ENCODE measurements at places on chromosomes 6 and 20.

- no peak overlapping the region for H3K27ac ChIP-seq
- no peaks in the 10 kb centered on the region for H3K27me3 ChIP-seq
- H3K4me3 ChIP-seq: no peak overlapping the region
- DNase-seq: no peak
Observed at GRCh38 chr20:40582531-40582930, 106.5 kb downstream of the MAFB start.

DNA sequence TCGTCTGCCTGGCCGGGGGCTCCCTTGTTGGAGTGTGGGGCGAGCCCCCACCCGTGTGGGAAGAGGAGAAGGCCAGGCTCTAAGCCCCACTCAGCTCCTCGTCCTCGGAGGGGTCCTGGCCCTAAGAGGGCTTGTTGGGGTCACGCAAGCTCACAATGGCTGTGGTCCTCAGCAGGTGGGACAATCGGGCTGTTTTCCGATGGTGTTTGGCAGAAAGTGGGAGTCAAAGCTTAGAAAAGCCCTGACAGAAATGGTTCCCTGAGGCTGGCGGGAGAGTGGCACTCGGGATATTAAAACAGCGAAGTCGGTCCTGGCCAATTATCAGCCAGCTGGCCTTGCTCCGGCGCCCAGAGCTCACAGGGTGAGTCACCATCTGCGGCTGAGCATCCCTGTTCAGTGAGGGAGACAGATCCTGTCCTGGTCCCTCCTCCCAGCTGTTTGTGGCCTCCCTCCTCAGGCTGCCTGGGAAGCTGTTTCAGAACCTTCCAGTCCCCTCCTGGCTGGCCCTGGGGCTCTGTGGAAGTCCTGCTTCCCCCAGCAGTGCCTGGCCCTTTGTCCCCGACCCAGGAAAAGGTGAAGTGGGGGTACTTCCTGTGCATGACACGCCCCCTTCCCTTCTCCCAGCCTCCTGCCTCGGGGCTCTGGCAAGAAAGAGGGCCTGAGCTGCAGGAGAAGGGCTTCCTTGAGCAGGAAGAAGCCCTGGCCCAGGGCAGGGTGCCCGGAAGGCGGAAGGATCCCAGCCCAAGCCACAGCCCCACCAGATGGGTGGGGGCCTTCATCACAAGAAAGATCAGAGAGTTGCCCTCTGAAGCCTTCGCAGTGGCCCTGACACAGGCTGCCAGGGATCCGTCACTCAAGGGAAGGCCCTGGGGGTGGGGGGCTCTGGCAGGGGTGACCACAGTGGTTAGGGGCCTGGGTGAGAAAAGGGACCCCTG lies 53.6 kb upstream of the BHLHE23 start:
- DNase-seq: peak; percentile 51
- no peak overlapping the region for H3K27ac ChIP-seq
- no peaks in the 10 kb centered on the region for H3K36me3 ChIP-seq
- H3K4me3 ChIP-seq: no peak overlapping the region
- H3K27me3 ChIP-seq: peaks cover 44% of the 10 kb centered on the region
- H3K4me1 ChIP-seq: no peaks in the 10 kb centered on the region

DNA sequence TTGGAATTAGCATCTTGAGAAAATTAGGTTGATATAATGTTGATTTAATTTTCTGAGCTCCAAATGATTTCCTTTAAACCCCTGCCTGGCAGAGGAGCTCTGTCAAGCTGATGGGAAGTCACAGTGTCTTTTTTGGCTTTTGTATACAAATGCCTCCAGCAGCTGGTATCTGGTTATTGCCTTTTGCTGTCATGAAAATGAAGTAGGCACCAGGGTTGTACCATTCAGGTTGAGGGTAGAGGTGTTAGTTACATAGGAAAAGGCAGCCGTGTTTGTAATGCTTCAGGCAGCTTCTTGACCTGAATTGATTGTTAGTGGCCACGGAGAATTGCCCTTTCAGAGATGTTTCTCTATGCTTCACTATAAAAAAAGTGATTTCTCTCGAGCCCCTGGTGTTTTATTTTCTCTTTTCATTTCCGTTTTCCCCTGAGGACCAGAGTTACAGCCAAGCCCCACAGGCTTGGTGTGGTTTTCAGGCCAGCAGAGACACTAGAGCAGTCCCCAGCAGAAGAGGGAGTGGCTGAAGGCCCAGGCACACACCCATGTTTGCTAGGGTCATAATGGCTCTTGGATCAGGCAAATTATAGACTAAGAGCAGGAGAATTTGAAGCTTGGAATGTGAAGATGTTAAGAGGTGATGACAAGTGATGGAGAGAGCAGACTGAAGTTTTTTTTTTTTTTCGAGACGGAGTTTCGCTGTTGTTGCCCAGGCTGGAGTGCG lies 21.6 kb downstream of the CMTR1 start:
- no peaks in the 10 kb centered on the region for H3K27me3 ChIP-seq
- H3K27ac ChIP-seq: no peak overlapping the region
- H3K4me1 ChIP-seq: peaks cover 11% of the 10 kb centered on the region

GRCh38 chr6:29259721-29260120 lies 41.8 kb upstream of the OR14J1 start:
- DNase-seq: no peak
- no peak overlapping the region for H3K27ac ChIP-seq
- no peak overlapping the region for H3K4me3 ChIP-seq
- H3K27me3 ChIP-seq: no peaks in the 10 kb centered on the region
- no peaks in the 10 kb centered on the region for H3K36me3 ChIP-seq

DNA sequence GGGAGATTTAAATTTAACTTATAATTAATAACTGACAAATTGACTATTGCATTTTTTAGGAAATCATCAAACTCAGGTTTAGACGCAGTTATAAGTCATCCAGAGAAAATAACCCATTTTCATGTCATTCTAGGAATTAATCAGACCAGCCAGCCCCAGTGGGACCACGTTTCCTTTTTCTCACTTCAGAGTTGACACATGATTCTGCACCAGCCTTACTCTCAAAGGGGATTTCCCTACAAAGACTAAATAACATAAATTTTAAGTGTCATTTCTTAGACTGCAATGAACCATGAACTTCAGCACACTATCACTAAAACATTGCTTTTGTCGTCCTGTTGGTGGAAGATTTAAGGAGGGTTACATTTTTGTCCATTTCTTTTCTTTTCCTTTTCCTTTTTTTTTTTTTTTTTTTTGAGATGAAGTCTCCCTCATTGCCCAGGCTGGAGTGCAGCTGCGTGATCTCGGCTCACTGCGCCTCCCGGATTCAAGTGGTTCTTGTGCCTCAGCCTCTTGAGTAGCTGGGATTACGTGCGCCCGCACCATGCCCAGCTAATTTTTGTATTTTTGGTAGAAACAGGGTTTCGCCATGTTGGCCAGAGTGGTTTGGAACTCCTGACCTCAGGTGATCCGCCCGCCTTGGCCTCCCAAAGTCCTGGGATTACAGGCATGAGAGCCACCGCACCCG lies 3.6 kb downstream of the IPCEF1 start:
- H3K27me3 ChIP-seq: no peaks in the 10 kb centered on the region
- no peak overlapping the region for H3K27ac ChIP-seq
- no peak for DNase-seq
- H3K4me1 ChIP-seq: peaks cover 13% of the 10 kb centered on the region
- no peaks in the 10 kb centered on the region for H3K36me3 ChIP-seq

GRCh38 chr6:125701354-125701668 lies 48.1 kb upstream of the HEY2 start:
- DNase-seq: no peak
- no peaks in the 10 kb centered on the region for H3K27me3 ChIP-seq
- H3K36me3 ChIP-seq: no peaks in the 10 kb centered on the region
- H3K4me3 ChIP-seq: no peak overlapping the region
- no peaks in the 10 kb centered on the region for H3K4me1 ChIP-seq

- H3K36me3 ChIP-seq: no peaks in the 10 kb centered on the region
- no peaks in the 10 kb centered on the region for H3K27me3 ChIP-seq
- no peak for DNase-seq
- H3K4me3 ChIP-seq: no peak overlapping the region
- no peak overlapping the region for H3K27ac ChIP-seq
- H3K4me1 ChIP-seq: peaks cover 36% of the 10 kb centered on the region
Observed at GRCh38 chr6:53306819-53307347, 41.9 kb downstream of the ELOVL5 start.

GRCh38 chr20:63071541-63072181 lies 64.9 kb upstream of the BHLHE23 start:
- H3K4me3 ChIP-seq: no peak overlapping the region
- H3K27me3 ChIP-seq: peaks cover 49% of the 10 kb centered on the region
- no peak for DNase-seq
- H3K4me1 ChIP-seq: no peaks in the 10 kb centered on the region
- no peaks in the 10 kb centered on the region for H3K36me3 ChIP-seq

- no peaks in the 10 kb centered on the region for H3K27me3 ChIP-seq
- peak; percentile 92 for DNase-seq
- no peaks in the 10 kb centered on the region for H3K36me3 ChIP-seq
- peak overlapping the region; percentile 2 for H3K4me3 ChIP-seq
Observed at GRCh38 chr6:85126485-85127167, 323.3 kb upstream of the NT5E start.

- peaks cover 6% of the 10 kb centered on the region for H3K27me3 ChIP-seq
- no peaks in the 10 kb centered on the region for H3K36me3 ChIP-seq
- no peak overlapping the region for H3K4me3 ChIP-seq
- H3K4me1 ChIP-seq: peaks cover 11% of the 10 kb centered on the region
- no peak overlapping the region for H3K27ac ChIP-seq
Observed at GRCh38 chr6:221531-222349, 70.5 kb upstream of the DUSP22 start.

DNA sequence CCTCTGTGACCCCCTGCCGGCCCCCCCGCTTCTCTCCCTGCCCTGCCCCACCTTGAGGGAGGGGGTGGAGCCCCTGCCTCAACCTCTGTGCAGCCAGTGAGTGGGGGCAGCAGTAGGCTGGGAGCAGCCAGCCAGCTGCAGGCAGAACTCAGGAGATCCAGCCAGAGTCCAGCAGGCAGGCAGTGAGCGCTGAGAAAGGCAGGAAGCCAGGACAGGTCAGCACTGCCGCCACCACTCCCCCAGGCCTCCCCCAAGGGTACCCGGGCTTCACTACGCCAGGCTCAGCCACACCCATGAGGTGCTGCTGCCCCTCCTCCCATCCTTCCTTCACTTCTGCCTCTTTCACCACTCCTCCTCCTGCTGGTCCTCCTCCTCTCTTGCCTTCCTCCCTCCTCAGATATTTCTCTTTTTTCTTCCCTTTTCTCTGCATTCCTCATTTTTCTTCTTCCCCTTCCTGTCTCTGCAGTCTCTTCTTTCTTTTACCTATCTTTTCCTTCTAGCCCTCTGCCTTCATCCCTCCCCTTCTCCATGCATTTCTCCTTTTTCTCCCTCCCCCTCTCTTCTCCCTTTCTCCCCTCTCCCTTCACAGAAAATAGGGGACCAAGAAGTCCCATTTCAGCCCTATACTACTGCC lies 11.5 kb downstream of the TMEM63B start:
- no peaks in the 10 kb centered on the region for H3K27me3 ChIP-seq
- DNase-seq: no peak
- no peaks in the 10 kb centered on the region for H3K4me1 ChIP-seq
- H3K27ac ChIP-seq: no peak overlapping the region
- H3K36me3 ChIP-seq: peaks cover 5% of the 10 kb centered on the region

- H3K27me3 ChIP-seq: no peaks in the 10 kb centered on the region
- no peaks in the 10 kb centered on the region for H3K36me3 ChIP-seq
- no peaks in the 10 kb centered on the region for H3K4me1 ChIP-seq
- no peak overlapping the region for H3K27ac ChIP-seq
Observed at GRCh38 chr6:161379834-161380582, 106.1 kb upstream of the AGPAT4 start.

- no peaks in the 10 kb centered on the region for H3K36me3 ChIP-seq
- DNase-seq: no peak
- H3K4me3 ChIP-seq: no peak overlapping the region
- no peaks in the 10 kb centered on the region for H3K27me3 ChIP-seq
- H3K27ac ChIP-seq: no peak overlapping the region
Observed at GRCh38 chr6:34731393-34732060, 25.8 kb upstream of the SNRPC start.

DNA sequence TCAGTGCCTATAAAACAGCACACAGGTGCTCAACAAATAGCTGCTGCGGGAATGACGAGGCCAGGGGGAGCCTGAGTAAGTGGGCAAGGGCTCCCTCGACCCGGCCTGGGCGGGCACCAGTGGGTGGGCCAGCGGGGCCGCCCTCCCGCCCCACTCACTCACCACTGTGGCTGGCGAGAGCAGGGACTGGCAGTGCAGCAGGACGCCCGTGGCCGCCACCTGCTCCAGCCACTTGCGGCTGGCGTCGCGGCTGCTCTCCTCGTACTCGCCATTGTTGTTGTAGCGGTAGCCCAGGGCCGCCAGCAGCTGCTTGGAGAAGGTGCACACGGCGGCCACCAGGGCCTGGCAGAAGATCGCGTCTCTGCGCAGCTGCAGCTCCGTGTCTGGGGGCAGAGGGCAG lies 191.5 kb downstream of the PREX1 start:
- H3K4me1 ChIP-seq: peaks cover 14% of the 10 kb centered on the region
- no peak for DNase-seq
- H3K27ac ChIP-seq: no peak overlapping the region
- H3K36me3 ChIP-seq: peaks cover 32% of the 10 kb centered on the region
- no peak overlapping the region for H3K4me3 ChIP-seq
- no peaks in the 10 kb centered on the region for H3K27me3 ChIP-seq

DNA sequence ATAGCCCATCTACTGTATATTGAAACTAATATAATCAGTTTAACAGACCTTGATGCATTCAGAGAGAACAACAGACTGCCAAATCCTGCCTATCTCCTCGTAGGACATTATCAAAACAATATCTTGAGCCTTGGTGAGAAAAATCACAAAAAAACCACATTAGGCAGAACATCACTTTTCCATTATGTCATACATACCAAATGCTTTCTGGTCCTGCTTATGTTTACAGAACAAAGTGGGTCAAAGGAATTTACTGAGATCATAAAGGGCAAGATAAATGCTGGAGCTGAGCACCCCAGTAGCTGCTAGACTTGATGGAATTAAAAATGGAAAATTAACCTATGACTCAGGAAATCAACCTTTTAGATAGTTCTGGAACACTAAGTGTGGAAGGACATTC lies 195.3 kb upstream of the KCNK16 start:
- H3K27me3 ChIP-seq: 0 out of 2 replicates have a peak, but pooled peaks cover 5% of the 10 kb centered on the region
- DNase-seq: no peak
- H3K4me1 ChIP-seq: no peaks in the 10 kb centered on the region
- H3K27ac ChIP-seq: no peak overlapping the region

- peaks cover 33% of the 10 kb centered on the region for H3K36me3 ChIP-seq
- H3K4me1 ChIP-seq: peaks cover 9% of the 10 kb centered on the region
- H3K27ac ChIP-seq: no peak overlapping the region
- H3K4me3 ChIP-seq: peak overlapping the region; percentile 26
- peak; percentile 45 for DNase-seq
Observed at GRCh38 chr6:501891-502601, 110.5 kb downstream of the IRF4 start.
